Activated naive CD4-positive, alpha-beta T cell treated with anti-CD3 and anti-CD28 coated beads, Interleukin-2, amount 50 U/mL, for 16 hours (primary cell): ENCODE measurements at places on chromosomes 16 and 17.

DNA sequence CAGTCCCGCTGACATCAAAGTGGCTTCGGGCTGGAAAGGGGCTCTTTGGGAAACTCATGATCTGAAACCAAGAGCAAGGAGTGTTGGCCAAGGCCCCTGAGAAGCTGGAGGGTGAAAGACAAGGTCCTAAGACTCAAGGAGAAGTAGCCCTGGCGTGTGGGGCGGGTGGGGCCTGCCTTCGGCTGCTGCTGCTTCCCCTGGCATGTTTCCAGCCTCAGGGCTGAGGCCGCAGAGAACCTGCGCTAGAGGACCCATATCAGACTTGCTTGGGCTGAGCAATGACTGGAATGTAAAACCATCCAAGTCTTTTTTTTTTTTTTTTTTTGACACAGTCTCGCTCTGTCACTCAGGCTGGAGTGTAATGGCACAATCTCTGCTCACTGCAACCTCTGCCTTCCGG, 67.5 kb upstream of the GCSH start:
- no peak for DNase-seq

- no peak for DNase-seq
Observed at GRCh38 chr16:20904507-20905081, 4.0 kb downstream of the LYRM1 start.

- DNase-seq: no peak
Observed at GRCh38 chr16:4110680-4111079, 5.6 kb downstream of the ADCY9 start.

DNA sequence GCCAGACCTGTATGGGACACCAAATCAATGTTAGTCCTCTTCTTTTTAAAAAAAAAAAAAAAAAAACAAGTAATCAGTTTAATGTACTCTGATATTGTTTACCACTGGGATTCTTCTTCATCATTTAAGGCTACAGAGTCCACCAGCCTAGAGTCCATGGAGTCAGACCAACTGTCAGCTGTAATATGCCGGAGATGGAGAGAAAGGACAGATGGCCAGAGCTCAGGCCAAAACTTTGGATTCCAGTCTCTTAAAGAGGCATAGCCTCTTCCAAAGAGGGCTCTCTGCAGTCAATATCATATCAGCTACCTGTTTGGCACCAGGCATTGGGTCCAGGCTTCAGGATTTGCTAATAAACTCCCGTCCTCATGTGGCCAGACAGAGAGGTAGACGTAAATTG, 469.6 kb upstream of the HSBP1 start:
- DNase-seq: no peak

GRCh38 chr17:60169921-60170817, 20.4 kb downstream of the CA4 start:
- DNase-seq: no peak

DNA sequence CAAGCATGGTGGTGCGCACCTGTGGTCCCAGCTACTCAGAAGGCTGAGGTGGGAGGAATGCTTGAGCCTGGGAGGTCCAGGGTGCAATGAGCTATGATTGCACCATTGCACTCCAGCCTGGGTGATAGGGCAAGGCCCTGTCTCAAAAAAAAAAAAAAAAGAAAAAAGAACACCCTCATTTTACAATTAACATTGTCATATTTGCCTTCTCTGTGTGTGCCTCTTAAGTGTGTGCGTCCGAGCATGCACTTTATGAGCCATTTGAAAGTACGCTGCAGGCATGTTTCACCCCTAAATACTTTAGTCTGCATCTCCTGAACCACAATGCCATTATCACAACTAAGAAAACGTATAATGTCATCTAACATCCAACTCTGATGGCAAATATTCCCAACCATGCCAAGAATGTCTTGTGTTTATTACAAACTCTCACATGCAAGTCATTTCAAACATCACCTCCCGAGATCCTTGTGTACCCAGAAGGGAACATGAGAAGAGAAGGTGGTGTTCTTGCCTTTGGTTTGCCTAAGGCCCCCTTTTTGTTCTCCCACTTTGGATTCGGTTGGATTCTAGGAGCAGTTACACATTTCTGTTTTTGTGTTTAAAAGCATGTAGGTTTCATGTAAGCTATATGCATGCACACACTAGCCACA, 38.0 kb downstream of the CDH1 start:
- no peak for DNase-seq

DNA sequence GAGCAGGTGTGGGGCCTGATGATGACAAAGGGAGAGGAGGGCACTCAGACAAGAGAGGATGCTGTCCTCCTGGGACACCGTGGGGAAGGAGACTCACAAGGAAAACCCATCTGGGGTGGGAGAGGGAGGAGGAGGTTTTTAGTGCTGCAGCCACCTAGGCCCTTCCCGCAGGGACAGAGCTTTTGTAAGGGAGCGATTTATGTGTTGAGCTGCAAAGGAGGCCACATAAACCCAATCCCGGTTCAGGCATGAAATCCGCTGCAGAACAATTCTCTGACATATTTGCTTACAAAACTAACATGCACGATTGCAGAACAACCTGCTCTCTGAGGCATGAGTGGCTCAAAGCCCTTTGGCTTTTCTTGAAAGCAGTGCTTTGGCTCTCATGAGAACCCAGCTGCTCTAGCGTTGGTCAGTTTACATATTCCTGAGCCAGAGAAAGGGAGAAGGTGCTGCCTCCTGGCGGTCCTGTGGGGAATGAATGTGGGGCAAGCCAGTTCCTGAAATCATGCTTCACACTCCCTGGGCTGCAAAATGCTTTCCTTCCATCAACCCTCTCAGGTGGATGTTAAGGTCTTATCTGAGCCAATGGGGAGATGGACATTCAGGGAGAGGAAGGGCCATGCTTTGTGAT, 122.4 kb upstream of the NLRP1 start:
- DNase-seq: peak; percentile 58

DNA sequence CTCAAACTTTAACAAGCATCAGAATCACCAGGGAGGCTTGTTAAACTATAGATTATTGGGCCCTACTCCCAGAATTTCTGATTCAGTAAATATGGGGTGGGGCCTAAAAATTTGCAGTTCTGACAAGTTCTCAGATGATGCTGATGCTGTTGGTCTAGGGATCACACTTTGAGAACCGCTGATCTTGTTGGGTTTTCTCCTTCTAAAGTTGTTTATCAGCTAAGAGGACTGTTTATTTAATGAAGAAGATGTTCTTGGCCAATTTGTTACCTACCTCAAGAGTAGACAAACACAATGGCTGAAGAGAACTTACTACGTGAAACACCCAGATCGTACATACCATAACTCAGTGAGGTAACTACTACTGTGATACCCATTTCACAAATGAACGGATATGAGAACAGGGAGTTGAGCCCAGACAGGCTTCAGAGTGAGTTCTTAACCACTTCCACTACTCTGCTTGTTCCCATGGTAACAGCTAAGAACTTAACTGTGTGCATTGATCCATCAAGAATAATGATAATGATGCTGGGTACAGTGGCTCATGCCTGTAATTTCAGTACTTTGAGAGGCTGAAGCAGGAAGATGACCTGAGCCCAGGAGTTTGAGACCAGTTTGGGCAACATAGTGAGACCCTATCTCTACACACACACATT, 85.3 kb upstream of the NSRP1 start:
- DNase-seq: no peak

DNA sequence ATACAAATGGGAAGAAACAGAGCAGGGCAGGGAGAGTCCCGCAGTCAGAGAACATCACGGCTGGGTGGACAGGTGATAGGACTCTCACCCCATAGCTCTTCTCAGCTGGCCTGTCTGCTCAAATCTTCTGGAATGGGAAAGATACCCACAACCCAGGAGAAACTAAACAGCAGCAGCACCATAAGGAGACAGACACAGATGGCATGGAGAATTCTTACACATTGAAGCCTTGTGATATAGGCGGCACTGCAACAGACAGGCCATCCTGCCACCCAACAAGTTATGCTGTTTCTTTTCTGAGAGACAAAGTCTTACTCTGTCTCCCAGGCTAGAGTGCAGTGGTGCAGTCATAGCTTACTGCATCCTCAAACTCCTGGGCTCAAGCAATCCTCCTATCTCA, 8.6 kb upstream of the ANKRD40CL start:
- no peak for DNase-seq

DNA sequence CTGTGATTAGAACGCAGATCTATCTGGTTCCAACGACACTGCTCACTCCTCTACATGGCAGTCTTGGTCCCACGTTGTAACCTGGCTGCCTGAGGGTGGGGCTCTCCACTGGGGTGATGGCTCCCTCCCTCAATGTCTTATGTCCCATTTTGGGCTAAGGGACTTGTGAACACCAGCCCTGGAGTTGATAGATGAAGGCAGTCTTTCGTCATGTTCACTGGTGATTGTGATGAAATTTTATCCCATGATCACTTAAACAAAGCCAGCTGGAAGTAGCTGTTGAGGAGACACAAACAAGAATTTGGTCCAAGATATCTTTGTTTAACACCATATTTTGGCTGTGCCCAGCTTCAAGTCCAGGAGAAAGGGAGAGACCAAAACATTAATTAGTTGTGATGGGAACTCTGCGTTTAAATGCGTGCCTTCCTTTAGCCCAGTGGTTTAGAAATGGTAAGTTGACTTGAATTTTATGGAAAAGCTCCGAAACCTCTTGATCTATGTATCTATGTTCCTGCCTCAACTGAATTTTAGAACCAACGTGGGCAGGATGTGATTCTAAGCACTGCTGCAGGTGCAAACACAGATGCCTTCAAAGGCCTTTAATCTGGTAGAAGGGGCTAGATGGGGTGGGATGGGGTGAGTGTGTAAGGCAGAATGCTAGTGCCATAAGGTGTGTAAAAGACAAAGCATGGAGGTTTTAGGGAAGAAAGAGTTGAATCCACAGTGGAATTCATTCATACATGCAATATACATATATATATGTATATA, 186.8 kb upstream of the IRX3 start:
- DNase-seq: no peak

DNA sequence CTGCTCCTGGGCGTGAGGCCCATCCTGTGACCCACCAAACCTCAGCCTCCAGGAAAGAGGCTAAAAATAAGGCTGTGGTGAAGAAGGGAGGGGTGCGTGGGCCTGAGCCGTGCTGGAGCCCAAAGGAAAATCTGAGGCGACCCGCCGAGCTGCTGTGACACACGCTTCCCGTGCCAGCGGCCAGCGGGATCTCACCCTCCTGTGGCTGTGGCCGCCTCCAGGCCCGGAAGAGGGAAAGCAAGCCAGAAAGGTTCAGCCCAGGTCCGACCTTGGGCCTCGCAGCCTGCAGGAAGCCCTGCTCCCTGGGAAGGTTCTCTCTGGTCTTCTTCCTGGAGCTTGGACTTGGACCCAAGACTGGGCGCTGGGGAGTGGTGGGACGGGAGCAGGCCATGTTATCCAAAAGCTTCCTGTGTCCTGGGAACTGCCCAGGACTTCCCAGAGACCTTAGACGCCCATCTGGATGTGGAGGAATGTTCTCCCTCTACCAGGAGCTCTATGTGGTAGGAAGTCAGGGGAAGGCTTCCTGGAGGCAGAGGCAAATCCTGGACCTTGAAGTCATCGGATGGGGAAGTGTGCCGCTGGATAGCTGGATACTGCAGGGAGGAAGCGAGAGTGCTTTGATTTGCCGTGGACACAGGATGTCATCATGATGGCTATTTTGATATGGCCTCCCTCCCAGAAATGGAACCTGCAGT, 11.4 kb downstream of the SPNS2 start:
- no peak for DNase-seq
